Effector memory CD4-positive, alpha-beta T cell (primary cell): ENCODE measurements at places on chromosomes 6 and 20.

- no peak overlapping the region for H3K27ac ChIP-seq
- no peak overlapping the region for H3K4me3 ChIP-seq
- no peak for DNase-seq
- no peaks in the 10 kb centered on the region for H3K4me1 ChIP-seq
Observed at GRCh38 chr20:60653111-60653845, 598.8 kb upstream of the CDH4 start.

DNA sequence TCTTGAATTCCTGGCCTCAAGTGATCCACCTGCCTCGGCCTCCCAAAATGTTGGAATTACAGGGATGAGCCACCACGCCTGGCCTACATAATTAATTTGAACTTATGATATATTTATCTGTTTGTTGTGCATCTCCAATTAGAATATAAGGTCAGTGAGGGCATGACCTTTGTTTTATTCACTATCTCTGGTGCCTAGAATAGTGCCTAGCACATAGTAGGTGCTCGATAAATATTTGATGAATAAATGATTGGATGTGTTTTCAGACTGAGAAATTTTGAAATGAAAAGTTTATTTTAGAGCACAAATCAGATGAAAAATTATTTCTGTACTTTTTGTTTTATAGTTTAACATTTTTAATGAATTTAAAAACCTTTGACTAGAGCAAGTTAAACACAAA, 19.4 kb upstream of the VEGFA start:
- H3K27ac ChIP-seq = no peak overlapping the region
- no peaks in the 10 kb centered on the region for H3K4me1 ChIP-seq
- DNase-seq = no peak
- H3K4me3 ChIP-seq = no peak overlapping the region
- no peaks in the 10 kb centered on the region for H3K27me3 ChIP-seq

- H3K4me1 ChIP-seq = no peaks in the 10 kb centered on the region
- H3K27me3 ChIP-seq = no peaks in the 10 kb centered on the region
- H3K36me3 ChIP-seq = no peaks in the 10 kb centered on the region
- no peak overlapping the region for H3K4me3 ChIP-seq
- no peak for DNase-seq
Observed at GRCh38 chr20:24821391-24821790, 127.7 kb upstream of the CST7 start.

DNA sequence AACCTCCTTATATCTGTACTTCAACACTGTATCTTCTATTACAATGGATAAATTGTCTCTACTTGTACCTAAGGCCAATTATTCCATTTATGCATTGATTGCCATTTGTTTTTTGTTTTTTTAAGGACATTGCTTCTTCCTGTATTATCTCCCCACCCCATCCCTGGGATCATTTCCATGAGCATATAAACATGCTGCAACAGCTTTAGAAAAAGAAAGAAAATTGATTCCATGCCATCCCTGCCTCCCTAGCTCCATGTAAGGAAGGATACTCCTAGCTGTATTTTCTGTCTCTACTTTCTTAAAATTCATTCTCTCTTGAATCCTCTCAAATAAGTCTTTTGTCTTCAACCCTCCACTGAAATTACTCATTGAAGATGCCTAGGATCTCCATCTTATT, 101.8 kb upstream of the SIM1 start:
- DNase-seq = no peak
- H3K4me3 ChIP-seq = no peak overlapping the region
- H3K27ac ChIP-seq = no peak overlapping the region
- H3K36me3 ChIP-seq = no peaks in the 10 kb centered on the region
- no peaks in the 10 kb centered on the region for H3K4me1 ChIP-seq
- no peaks in the 10 kb centered on the region for H3K27me3 ChIP-seq

DNA sequence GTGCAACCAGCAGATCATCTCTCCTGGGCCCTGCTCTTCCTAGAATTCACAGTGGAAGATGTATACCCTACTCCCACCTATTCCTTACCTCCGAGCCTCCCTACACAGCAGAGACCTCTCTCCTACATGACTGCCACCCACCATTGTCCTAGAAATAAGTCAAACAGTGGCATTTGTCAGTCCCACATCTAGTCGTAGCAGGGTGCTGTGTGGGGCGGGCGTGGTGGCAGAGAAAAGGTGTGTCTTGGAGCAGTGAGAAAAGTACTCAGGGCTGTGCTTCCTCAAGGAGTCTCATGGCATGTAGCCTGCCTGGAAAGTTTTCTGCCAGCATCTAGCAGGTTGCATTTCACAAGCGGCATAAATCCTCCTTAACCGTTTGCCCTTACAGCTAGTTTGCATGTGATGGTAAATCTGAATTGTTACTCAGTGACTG, 59.4 kb upstream of the PTGIS start:
- DNase-seq = no peak
- H3K27me3 ChIP-seq = no peaks in the 10 kb centered on the region
- no peaks in the 10 kb centered on the region for H3K36me3 ChIP-seq
- no peak overlapping the region for H3K27ac ChIP-seq
- H3K4me3 ChIP-seq = no peak overlapping the region

DNA sequence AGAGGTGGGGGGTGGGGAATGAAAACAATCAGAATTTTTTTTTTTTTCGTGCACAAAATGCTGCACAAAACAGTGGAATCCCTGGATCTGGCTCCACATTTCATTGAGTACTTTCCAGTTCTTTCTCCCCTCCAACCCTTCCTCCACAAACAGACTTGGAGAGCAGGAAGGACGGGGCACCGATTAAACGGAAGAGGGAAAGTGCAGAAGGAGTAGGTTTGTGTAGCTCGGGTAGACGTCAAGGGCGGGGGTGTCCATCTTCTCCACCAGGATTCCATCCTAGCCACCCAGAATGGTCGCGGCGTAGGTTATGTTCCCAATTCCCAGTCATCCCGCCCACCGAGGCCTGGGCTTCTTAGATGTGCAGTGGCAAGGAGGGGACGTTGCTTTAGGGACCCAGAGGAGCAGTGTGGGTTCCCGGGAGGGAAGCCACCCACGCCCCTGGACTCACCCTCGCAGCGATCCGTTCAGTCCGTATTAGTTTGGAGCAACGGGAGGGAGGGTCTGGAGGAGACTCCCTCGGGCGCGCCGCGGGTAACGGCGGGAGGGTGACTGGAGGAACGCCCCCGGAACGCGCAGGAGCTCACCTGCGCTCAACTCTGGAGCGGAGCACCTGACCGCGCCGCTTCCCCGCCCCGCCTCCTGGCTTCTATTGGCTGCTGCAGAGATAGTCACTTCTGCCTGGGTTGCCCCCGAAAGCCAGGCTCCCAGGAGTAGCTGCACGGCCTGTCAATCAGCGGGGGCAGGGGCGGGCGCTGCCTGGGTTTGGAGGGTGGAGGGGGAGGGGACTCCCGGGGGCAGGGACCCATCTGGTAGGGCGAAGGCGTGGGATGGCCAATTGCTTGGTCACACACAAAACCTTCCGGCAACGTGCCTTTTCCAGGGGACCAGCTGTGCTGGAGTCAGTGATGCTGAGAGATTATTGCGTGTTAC, at the start of gene ENPP5:
Gene ENPP5, minus strand, starts transcription at position 624 of the 933 bp plus-strand sequence. CDS start 2,718 bp downstream, outside the sequence.
- peak within 1 kb of the TSS; percentile 58 for H3K4me3 ChIP-seq
- H3K27me3 ChIP-seq = no peaks in the 10 kb centered on the region
- peak; percentile 46 for DNase-seq
- no peak within 1 kb of the TSS for H3K27ac ChIP-seq

DNA sequence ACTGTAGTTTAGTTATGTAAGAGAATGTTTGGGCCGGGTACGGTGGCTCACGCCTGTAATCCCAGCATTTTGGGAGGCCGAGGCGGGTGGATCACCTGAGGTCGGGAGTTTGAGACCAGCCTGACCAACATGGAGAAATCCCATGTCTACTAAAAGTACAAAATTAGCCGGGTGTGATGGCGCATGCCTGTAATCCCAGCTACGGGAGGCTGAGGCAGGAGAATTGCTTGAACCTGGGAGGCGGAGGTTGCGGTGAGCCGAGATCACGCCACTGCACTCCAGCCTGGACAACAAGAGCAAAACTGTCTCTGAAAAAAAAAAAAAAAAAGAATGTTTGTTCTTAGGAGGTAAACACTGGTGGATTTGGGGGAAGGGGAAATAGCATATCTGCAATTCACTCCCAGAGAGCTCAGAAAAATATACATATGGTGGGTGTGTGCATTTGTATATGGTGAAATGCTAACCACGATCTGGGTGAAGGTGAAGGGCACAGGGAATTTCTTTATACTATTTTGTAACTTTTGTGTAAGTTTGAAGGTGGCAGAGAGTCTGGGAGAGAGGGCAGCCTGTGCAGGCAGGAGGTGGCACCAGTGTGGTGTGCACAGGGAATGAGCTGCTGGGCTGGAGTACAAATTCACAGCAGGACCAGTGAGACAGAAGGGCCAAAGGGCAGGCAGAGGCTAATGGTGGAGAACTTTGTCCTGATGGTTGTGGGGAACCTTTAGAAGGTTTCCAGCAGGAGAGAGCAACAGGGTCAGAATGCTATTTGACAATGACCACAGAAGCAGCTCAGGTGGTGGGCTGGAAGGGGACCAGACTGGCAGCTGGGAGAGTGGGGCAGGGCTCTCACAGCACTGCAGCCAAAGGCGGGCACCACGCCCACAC, 42.4 kb downstream of the SSR1 start:
- H3K4me1 ChIP-seq = no peaks in the 10 kb centered on the region
- no peak overlapping the region for H3K27ac ChIP-seq
- no peaks in the 10 kb centered on the region for H3K27me3 ChIP-seq
- DNase-seq = no peak
- no peaks in the 10 kb centered on the region for H3K36me3 ChIP-seq

- H3K27ac ChIP-seq = no peak overlapping the region
- no peak for DNase-seq
- no peaks in the 10 kb centered on the region for H3K4me1 ChIP-seq
- no peak overlapping the region for H3K4me3 ChIP-seq
- no peaks in the 10 kb centered on the region for H3K36me3 ChIP-seq
Observed at GRCh38 chr6:17086469-17086868, 15.4 kb upstream of the STMND1 start.

- H3K27ac ChIP-seq = no peak overlapping the region
- no peaks in the 10 kb centered on the region for H3K36me3 ChIP-seq
- DNase-seq = no peak
- H3K27me3 ChIP-seq = peaks cover 63% of the 10 kb centered on the region
- peaks cover 10% of the 10 kb centered on the region for H3K4me1 ChIP-seq
- H3K4me3 ChIP-seq = no peak overlapping the region
Observed at GRCh38 chr6:28215425-28215824, 9.7 kb upstream of the ZSCAN9 start.

DNA sequence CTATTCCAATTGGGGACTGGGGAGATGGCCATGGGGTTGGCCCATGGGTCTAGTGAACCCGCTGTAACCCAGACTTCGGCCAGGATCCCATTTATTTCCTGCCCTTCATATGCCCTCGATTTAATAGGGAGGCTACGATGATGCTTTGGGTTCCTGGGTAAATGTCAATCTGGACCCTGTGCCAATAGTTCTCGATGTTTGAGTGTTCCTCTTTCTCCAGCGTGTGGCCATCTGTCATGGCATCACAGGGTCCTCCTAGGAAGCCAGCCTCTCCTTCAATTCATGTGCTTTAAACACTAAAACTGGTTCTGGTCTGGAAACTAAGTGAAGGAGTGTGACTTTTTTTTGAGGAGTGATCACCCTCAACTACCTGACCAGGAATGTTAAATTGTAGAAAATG, 28.7 kb upstream of the ELMO2 start:
- no peak overlapping the region for H3K27ac ChIP-seq
- H3K36me3 ChIP-seq = no peaks in the 10 kb centered on the region
- no peaks in the 10 kb centered on the region for H3K4me1 ChIP-seq
- no peak overlapping the region for H3K4me3 ChIP-seq
- peaks cover 5% of the 10 kb centered on the region for H3K27me3 ChIP-seq

DNA sequence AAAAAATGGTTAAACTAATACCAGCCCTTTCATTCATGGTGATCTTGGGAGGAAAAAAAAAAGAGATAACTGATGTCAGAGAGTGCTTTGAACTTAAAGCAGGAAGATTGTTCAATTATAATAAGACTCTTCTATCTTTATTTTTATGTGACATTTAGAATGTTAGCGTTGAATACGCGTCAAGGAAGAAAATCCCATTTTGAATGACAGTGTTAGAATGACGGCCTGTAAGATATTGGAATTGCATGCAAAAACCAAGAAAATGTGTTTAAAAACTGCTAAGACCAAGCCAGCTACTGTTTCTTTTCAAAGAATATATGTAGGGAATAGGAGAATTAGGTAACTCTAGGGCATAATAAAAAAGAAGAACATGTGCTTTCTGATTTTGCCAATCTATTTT, 123.0 kb downstream of the CARMIL1 start:
- H3K4me3 ChIP-seq = no peak overlapping the region
- H3K27ac ChIP-seq = no peak overlapping the region
- no peaks in the 10 kb centered on the region for H3K36me3 ChIP-seq
- DNase-seq = no peak
- H3K27me3 ChIP-seq = no peaks in the 10 kb centered on the region
- H3K4me1 ChIP-seq = peaks cover 21% of the 10 kb centered on the region

GRCh38 chr20:9088556-9088955, 19.7 kb downstream of the PLCB4 start:
- no peaks in the 10 kb centered on the region for H3K4me1 ChIP-seq
- H3K27me3 ChIP-seq = no peaks in the 10 kb centered on the region
- no peak overlapping the region for H3K27ac ChIP-seq
- no peaks in the 10 kb centered on the region for H3K36me3 ChIP-seq
- H3K4me3 ChIP-seq = no peak overlapping the region

DNA sequence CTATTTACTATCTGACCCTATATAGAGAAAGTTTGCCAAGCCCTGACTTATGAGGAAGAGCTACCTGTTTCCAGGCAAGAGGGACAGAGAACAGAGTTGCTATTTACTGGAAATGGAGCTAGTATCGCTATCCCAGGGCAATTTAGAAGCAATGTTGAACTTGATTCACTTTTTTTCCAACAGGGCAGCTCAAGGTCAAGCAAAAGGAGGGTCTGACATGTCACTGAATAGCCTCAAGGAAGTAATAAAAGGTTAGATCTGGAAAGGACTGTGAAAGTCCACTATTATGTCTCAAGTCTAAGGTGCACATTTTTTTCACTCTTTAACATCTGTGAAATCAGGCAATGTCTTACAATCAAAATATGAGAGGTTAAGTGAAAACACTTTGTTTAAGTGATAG, 84.4 kb downstream of the CLIC5 start:
- H3K4me1 ChIP-seq = no peaks in the 10 kb centered on the region
- no peak overlapping the region for H3K27ac ChIP-seq
- no peak for DNase-seq
- H3K27me3 ChIP-seq = no peaks in the 10 kb centered on the region
- H3K4me3 ChIP-seq = no peak overlapping the region
- H3K36me3 ChIP-seq = no peaks in the 10 kb centered on the region

- no peaks in the 10 kb centered on the region for H3K27me3 ChIP-seq
- no peaks in the 10 kb centered on the region for H3K4me1 ChIP-seq
- no peaks in the 10 kb centered on the region for H3K36me3 ChIP-seq
- no peak overlapping the region for H3K27ac ChIP-seq
Observed at GRCh38 chr6:54072635-54073313, 38.5 kb upstream of the MLIP start.
